ENCODE measurements at places on chromosomes 5 and 9.

DNA sequence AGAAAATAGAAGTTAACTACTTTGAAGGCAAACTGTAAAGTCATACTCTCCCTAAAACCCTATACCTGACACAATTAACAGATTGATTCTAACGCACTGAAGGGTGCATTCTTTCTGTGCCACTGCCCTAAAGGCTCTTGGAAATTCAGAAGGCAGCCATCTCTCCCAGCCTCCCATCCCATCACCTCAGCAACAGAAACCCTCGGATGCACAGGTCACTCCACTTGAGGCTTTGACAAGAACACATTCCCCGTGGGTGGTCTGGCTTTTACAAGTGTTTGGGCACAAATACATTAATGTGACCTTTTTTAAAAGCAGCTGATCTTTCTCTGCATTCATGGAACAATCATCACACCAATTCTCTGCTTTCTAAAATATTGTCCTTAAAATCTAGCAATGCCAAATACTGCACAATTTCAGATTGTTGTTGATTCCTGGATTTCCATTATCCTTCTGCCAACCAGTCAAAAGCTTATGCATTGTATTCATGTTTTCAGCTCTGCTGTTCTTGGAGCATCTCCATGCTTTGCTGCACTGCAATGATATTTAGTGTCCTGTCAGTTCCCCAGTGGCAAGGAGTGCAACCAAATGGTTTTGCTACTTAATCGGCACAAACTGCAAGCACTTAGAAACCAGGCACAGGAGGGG is 175.6 kb downstream of the TMEM161B start:
- H3K4me3 ChIP-seq = no peak overlapping the region
- H3K27ac ChIP-seq = no peak overlapping the region
- no peaks in the 10 kb centered on the region for H3K27me3 ChIP-seq

DNA sequence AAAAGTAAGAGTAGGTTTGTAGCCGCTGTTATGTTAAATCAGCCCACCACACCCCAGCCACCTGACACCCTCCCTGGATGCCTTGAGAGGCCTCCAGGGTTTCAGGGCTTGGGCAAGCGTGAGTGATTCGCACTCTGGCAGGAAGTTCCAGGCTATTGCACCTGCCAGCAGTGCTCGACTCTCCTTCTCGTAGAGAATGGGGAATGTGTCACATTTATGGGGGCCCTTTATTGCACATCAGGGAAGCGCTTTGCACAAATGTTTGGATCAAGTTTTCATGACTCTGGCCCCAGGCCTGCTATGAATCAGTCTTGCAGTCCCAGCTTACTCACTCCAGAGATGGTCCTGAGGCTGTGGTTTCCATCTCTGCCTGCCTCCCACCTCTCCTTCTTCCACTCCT is 66.1 kb upstream of the ADRA1B start:
- H3K4me1 ChIP-seq = no peaks in the 10 kb centered on the region
- H3K27ac ChIP-seq = no peak overlapping the region
- no peaks in the 10 kb centered on the region for H3K36me3 ChIP-seq
- DNase-seq = no peak

DNA sequence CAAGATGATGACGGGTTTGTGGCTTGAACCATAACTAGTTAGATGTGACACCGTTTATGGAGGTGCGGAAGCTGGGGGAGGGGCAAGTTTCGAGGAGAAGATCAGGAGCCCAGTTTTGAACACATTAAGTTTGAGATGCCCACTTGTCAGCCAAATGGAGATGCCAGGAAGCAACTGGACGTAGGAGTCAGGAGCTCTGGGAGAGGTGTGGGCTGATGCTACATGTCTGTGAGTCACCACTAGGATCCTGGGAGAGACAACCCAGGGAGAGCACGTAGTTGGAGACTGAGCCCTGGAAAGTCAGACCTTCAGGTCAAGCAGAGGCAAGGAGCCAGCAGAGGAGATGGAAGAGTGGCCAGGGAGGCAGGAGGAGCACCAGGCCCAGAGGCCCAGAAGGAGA is 48.8 kb upstream of the SLC25A51 start:
- peaks cover 2% of the 10 kb centered on the region for H3K4me1 ChIP-seq
- no peak overlapping the region for H3K4me3 ChIP-seq
- H3K36me3 ChIP-seq = no peaks in the 10 kb centered on the region
- H3K27me3 ChIP-seq = no peaks in the 10 kb centered on the region

GRCh38 chr5:53956196-53956595 is 354.2 kb downstream of the ARL15 start:
- no peaks in the 10 kb centered on the region for H3K4me1 ChIP-seq
- no peak overlapping the region for H3K27ac ChIP-seq
- H3K4me3 ChIP-seq = no peak overlapping the region
- no peaks in the 10 kb centered on the region for H3K36me3 ChIP-seq
- no peaks in the 10 kb centered on the region for H3K27me3 ChIP-seq

- H3K27me3 ChIP-seq = peaks cover 10% of the 10 kb centered on the region
- no peak overlapping the region for H3K27ac ChIP-seq
- peak overlapping the region; percentile 75 for H3K4me3 ChIP-seq
- DNase-seq = no peak
- peaks cover 15% of the 10 kb centered on the region for H3K4me1 ChIP-seq
- peaks cover 28% of the 10 kb centered on the region for H3K36me3 ChIP-seq
These were observed 1.5 kb downstream of the SAPCD2 start for GRCh38 chr9:137068539-137069507.

GRCh38 chr9:78171651-78172050 is 64.2 kb upstream of the CEP78 start:
- no peak overlapping the region for H3K27ac ChIP-seq
- H3K27me3 ChIP-seq = no peaks in the 10 kb centered on the region
- H3K4me3 ChIP-seq = no peak overlapping the region
- no peaks in the 10 kb centered on the region for H3K4me1 ChIP-seq

GRCh38 chr5:23626961-23627360 is 119.6 kb downstream of the PRDM9 start:
- no peaks in the 10 kb centered on the region for H3K27me3 ChIP-seq
- no peak overlapping the region for H3K27ac ChIP-seq
- H3K4me3 ChIP-seq = no peak overlapping the region
- H3K4me1 ChIP-seq = no peaks in the 10 kb centered on the region

DNA sequence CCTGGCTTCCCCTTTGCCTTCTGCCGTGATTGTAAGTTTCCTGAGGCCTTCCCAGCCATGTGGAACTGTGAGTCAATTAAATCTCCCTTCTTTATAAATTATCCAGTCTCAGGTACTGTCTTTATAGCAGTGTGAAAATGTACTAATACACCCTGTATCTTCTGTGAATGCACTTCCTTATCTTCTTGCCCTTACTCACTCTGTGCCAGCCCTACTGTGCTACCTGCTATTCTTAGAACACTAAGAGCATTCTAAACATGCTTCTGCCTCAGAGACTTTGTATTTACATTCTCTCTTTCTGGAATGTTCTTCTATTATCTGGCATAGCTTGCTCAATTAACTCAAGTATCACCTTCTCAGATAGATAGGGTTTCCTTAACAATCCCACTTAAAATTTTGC is 164.4 kb upstream of the EDIL3 start:
- H3K4me3 ChIP-seq = no peak overlapping the region
- no peak overlapping the region for H3K27ac ChIP-seq
- no peak for DNase-seq
- H3K36me3 ChIP-seq = no peaks in the 10 kb centered on the region

DNA sequence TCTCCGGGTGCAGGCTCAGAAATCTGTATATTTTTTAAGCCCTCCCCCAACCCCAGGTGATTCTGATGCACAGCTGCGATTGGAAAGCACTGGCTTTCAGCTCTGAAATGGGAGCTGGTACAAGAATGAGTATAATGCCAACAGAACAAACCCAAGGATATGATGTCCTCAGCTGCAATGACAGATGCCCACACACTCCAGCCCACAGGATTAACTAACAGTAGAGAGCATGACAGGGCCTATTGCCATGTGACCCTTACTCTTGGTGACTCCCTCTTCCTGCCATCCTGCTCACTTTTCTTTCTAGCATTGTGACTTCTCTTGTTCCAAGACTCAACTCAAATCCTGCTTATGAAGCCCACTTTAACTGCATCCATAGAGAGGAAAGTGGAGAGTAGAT is 174.5 kb downstream of the FGF18 start:
- DNase-seq = no peak
- H3K27ac ChIP-seq = no peak overlapping the region
- H3K4me1 ChIP-seq = peaks cover 4% of the 10 kb centered on the region
- H3K27me3 ChIP-seq = no peaks in the 10 kb centered on the region
- H3K36me3 ChIP-seq = no peaks in the 10 kb centered on the region
- H3K4me3 ChIP-seq = no peak overlapping the region

GRCh38 chr5:103667068-103667467 is 104.5 kb upstream of the NUDT12 start:
- DNase-seq = no peak
- H3K4me1 ChIP-seq = peaks cover 2% of the 10 kb centered on the region
- no peak overlapping the region for H3K4me3 ChIP-seq
- no peak overlapping the region for H3K27ac ChIP-seq
- H3K27me3 ChIP-seq = peaks cover 3% of the 10 kb centered on the region
- no peaks in the 10 kb centered on the region for H3K36me3 ChIP-seq

GRCh38 chr5:42301349-42301748 is 121.9 kb upstream of the GHR start:
- no peaks in the 10 kb centered on the region for H3K27me3 ChIP-seq
- no peak for DNase-seq
- no peak overlapping the region for H3K4me3 ChIP-seq
- H3K36me3 ChIP-seq = no peaks in the 10 kb centered on the region

GRCh38 chr9:94445863-94446262 is 109.0 kb upstream of the PCAT7 start:
- no peaks in the 10 kb centered on the region for H3K27me3 ChIP-seq
- H3K27ac ChIP-seq = no peak overlapping the region
- DNase-seq = no peak
- no peak overlapping the region for H3K4me3 ChIP-seq
- peaks cover 91% of the 10 kb centered on the region for H3K36me3 ChIP-seq

DNA sequence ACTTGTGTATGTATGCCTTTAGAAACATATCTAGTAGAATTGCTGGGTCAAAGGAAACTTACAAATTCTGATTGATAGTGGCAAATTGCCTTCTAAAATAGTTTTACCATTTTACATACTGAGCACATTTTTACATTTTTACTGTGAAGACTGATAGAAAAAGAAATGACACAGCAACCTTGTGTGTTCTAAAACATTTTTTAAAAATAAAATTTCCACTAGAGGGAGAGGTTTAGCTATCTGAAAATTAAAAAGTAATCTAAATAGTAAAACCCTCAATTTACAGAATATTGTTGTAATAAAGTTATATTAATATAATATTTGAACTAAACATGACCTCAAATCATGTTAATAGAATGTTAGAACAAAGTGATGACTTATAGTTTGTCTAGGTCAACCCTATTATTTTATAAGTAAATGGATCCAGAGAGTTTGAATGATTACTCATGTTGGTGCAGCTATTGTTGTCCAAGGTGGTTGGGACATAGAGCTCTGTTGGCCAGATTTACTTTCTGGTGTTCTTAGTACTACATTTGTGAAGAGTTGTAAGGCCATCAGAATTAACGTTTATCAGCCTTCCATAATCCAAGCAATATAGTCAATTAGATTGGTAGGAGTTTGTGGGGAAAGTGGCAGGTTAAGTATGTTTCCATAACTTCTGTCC is 17.2 kb downstream of the CENPP start:
- H3K27ac ChIP-seq = no peak overlapping the region
- H3K27me3 ChIP-seq = no peaks in the 10 kb centered on the region
- H3K36me3 ChIP-seq = peaks cover 33% of the 10 kb centered on the region
- no peak overlapping the region for H3K4me3 ChIP-seq
- no peaks in the 10 kb centered on the region for H3K4me1 ChIP-seq
- DNase-seq = no peak

GRCh38 chr9:14782286-14783051 is 59.9 kb upstream of the CER1 start:
- no peaks in the 10 kb centered on the region for H3K27me3 ChIP-seq
- H3K27ac ChIP-seq = no peak overlapping the region
- H3K4me3 ChIP-seq = no peak overlapping the region
- H3K4me1 ChIP-seq = peaks cover 2% of the 10 kb centered on the region
- H3K36me3 ChIP-seq = no peaks in the 10 kb centered on the region
- DNase-seq = no peak

DNA sequence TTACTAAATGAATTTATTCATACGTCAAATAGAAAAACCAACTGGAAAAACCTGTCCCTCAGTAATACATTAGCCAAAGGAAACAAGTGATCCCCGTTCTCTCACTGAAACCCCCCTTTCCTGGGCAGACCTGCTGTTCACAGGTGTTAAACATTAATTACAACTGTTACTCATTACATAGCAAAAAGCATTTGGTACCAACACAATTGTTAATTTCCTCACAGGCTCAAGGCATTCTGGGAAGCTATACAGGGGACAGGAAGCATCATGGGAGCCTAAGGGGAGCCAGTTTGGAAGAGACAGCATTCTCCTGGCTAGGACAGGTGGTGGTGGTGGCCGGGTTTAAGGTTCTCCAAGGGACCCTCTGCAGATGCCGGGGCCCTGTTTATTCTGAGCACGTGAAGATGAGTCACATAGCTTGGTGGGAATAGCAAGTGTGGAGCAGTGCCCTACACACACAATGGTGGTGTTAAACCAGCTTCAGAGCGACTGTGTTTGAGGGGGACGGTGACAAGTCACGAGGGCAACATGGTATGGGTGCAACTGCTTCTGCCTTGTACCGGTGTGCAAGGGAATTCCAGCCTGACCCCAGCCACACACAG is 62.6 kb upstream of the SLC25A51 start:
- DNase-seq = no peak
- no peaks in the 10 kb centered on the region for H3K4me1 ChIP-seq
- H3K27ac ChIP-seq = no peak overlapping the region
- H3K27me3 ChIP-seq = no peaks in the 10 kb centered on the region
- no peak overlapping the region for H3K4me3 ChIP-seq
- no peaks in the 10 kb centered on the region for H3K36me3 ChIP-seq

GRCh38 chr9:126516561-126516935 is 97.2 kb upstream of the LMX1B start:
- H3K4me3 ChIP-seq = no peak overlapping the region
- no peaks in the 10 kb centered on the region for H3K27me3 ChIP-seq
- H3K27ac ChIP-seq = no peak overlapping the region
- no peaks in the 10 kb centered on the region for H3K36me3 ChIP-seq
- peaks cover 21% of the 10 kb centered on the region for H3K4me1 ChIP-seq

DNA sequence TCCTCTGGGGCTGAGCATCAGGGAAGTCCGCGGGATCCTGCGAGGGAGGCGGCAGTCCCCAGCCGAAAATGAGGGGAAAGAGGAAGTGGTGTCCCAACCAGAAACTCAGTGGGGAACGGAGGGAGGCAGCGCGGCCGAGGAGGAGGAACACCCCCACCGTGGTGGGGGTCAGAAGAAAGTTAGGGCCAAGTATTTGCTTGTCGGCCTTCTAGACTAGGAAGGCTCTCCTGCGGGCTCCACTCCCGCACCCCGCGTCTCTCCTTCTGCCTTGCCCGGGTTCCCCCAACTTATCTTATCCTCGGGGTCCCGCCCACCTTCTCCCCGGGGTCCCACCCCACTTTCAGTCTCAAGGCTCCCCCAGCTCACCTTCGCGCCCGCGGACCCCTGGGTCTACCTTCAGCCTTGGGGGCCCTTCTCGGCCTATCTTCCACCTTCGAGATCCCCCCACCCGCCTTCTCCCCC is 557 bp upstream of the PHF2 start:
- peaks cover 2% of the 10 kb centered on the region for H3K36me3 ChIP-seq
- no peak overlapping the region for H3K27ac ChIP-seq
- DNase-seq = peak; percentile 6
- no peaks in the 10 kb centered on the region for H3K27me3 ChIP-seq

GRCh38 chr5:41275813-41276512 is 62.6 kb upstream of the C6 start:
- H3K36me3 ChIP-seq = no peaks in the 10 kb centered on the region
- no peaks in the 10 kb centered on the region for H3K4me1 ChIP-seq
- no peak overlapping the region for H3K27ac ChIP-seq
- no peaks in the 10 kb centered on the region for H3K27me3 ChIP-seq

Measured in neuronal stem cell (in vitro differentiated cells).